ENCODE measurements at places on chromosomes 12 and 14.
A peak's percentile ranks its signal among the peaks of the same experiment; 100 is the strongest.

DNA sequence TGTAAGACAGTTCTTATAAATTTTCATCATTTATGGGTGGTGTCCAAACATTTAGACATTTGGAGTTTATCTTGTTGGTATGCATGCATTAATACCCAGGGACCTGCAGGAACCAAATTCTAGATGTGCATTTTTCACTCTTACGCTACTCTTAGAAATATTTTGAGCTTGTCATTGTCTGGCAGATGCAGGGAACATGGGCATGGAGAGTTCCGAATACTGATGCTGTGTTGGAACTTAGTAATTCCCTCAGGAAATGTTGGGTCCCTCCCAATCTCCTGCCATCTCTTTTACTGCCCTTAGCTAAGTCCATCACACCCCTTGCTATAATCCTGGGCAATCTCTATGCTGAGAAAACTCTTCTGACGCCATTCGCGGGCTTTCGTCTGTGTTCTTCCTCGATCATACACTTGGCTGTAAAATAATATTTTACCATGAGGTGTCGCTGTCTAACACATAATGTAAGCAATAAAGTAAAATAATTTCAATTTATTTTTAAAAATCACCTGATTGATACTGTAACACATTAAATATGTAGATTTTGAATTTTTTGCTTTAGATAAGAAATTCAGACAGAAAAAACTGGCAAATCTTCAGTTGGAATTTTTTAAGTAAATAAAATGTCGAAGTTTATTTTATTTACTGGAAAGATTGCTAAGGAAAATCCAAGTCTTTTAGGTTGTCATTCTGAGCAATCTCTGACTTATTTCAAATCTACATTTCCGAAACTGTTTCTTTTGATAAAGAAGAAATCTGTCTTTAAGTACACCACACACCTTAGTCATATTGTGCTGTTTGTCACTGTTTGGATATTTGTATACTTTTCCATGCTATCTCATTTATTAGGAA, 304.1 kb upstream of the SSTR1 start:
- no peak for DNase-seq

GRCh38 chr12:118058881-118059280, 2.1 kb downstream of the WSB2 start:
- no peak for DNase-seq

GRCh38 chr12:13471471-13471870, 274.9 kb downstream of the EMP1 start:
- no peak for DNase-seq

DNA sequence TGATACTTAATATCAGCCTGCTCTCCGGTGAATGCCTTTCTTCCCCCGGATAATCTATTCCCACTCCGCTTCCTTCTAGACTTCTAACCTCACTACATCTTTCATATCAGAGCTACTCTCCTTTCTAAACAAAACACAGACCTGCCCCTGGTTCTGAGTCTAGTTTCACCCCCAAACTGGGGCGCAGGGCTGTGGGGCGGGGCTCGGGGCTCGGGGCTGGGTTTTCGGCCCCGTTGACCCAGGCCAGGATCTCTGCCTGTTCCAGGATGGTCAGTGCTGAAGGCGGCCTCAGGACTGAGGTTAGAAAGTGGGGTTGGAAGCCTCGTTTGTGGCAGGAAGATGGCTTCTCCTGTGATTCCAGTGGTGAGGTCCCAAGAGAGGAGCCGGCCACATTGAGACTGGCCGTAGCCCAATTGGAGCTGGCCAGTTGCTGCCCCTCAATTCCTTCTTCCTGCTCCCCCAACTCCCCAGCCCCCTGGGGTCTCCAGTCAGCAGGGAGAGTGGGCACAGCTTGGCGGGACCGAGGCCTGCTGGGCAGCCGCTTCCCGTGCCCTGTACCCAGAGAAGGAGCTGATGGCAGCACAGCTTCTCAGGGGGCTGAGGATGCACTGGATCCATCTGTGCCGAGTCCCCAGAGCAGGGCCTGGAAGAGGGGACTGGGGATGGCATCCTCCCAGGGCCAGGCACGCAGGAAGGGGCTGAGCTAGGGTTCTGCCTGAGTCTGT, 52.9 kb downstream of the LRCOL1 start:
- no peak for DNase-seq

DNA sequence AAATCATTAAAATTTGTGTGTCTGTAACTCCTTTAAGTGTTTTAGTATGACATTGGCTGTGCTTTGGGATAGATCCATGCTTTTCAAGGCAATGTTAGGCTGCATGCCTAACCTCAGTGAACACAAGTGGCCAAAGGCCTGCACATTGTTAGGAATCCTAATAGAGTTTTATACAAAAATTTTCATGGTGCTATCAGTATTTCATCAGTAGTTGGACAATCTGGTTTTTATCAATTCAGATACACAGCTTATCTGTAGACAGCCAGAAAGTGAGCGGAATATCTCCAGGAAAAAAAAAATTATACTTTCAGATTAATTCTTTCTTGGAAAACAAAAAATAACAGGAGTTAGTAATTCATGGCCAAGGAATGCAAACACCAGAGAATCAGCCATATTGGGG, 324.0 kb upstream of the PDE3A start:
- no peak for DNase-seq

GRCh38 chr14:63371033-63371432, 52.3 kb upstream of the GPHB5 start:
- no peak for DNase-seq

GRCh38 chr14:76612654-76613053, 148.6 kb upstream of the VASH1 start:
- no peak for DNase-seq

DNA sequence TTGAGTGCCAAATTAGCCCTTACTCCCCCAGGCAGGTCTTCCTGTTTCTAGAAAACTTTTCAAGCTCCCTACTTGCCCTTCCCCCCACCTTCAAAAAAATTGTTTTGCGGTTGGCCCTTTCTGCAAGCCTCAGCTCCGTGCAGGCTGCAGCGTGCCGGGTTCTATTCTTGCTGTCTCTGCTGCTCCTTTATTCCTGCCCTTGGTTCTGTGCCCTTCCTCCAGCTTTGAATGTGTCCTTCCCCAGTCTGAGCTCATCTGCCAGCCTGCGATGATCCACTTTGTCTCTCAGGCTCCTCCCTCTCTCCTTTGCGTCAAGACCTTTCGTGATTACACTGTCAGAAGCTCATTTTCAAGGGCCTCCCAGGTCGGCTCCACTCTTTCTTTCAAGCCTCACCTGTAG, 98.6 kb downstream of the IRF2BPL start:
- no peak for DNase-seq

GRCh38 chr12:65125247-65125646, 4.1 kb upstream of the WIF1 start:
- no peak for DNase-seq

- DNase-seq: peak; percentile 66
Measured at GRCh38 chr14:75709207-75709812, 48.3 kb downstream of the TTLL5 start.

DNA sequence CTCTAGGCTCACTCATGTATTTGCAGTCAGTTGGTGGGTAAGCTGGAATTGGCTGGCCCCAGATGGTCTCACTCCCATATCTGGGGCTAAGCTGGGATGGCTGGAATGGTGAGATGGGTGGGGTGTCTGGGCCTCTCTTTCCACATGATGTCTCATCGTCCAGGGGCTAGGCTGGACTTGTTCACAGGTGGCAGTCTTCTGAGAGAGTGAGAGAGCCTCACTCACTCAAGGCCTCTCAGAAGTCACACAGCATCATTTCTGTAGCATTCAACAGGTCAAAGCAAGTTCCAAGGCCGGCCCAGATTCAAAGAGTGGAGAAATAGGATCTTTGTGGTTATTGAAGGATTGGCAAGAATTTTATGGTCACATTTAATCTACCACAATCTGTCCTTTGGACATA, 102.7 kb downstream of the UNC79 start:
- no peak for DNase-seq

DNA sequence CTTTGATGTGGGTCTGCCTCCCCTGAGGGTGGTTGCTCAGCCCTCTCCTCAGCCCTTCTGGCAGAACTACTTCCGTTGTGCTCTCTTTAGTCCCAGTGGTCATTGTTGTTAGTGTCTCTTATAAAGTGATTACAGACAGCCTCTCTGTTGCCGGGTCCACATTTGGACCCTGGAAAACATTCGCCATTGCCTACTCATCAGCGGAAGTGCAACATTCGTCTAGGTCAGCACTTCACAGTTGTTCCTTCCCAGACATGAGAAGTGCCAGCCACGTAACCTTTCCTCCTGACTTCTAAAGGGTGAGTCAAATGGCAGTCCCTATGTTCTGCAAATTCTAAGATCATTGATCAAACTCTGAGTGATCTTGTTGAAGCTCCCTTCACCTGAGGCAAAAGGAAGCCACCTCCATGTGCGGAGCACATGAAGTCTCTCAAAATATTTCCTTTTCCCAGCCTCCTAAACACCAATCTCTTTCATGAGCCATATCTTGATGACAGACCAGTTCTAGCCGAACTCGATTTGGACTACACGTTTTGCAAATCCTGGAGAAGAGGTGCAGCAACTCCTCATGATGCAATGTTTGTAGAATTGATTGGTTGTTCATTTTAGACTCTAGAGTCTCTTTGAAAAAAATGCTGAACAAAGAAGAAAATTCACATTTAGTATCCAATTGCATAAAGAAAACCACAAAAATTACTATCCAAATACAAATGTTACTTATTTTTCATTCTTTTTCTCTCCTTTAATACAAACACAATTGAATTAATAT, 163.8 kb downstream of the RPL10L start:
- DNase-seq: no peak

DNA sequence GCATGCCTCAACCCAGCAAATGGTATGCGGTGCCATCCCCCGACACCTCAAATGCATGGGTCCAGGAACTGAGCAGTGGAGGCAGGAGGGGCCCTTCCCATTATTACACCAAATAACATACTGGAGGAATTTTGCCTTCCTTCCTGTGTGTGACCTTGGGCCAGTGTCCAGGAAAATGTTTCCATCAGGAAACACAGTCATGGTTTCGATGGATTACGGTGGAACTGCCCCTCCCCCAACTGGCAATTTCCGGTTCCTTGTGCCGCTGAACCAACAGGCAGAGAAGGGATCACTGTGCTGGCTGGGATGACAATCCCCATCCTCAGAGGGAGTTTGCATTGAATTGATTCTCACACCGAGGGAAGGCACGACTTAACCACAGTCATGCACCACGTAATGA, 9.1 kb upstream of the CDC42BPB start:
- no peak for DNase-seq
